ENCODE measurements at places on chromosomes 4 and X. TPM values are rescaled to one million over a fixed set of nuclear protein-coding genes. Genes with fewer than 3 reads are reported as not detected.

- no peak for DNase-seq
Observed at GRCh38 chr4:109211671-109212070, 90.8 kb downstream of the COL25A1 start.

DNA sequence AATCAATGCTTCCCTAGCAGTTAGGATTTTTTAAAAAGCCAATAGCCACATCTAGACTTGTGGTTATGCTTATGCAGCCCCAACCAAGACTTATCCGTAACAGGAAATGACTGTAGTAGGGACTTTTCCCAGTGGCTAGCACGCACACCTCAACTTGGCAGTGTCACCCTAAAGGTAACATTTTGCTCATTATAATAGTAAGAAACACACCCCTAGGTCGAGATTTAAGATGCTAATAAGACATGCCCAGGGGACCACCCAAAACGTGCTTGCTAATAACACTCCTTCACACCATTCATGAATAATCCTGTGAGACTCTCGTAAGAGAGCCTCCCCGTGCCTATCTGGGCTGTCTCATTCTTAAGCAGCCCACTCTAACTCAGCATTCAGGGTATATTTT, 195.3 kb downstream of the CHIC1 start:
- no peak for DNase-seq

DNA sequence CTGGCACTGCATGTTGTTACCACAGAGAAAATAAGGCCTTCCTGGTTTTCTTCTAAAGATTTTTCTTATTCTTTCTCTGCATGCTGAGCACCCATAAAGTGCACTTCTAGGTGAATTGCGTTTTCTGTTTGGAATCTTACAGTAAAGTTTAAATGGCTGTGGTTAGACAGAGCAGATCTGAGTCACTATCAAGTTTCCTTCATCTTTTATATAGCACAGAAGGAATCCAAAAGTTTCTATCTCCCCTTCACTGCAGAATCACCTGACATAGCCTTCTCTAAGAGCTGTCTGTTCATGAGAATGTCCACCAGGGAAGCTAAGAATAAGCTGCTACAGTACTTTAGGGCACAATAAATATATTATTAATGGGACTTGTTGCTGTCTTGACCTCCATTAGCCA, 455.5 kb upstream of the FAM241A start:
- DNase-seq = no peak

DNA sequence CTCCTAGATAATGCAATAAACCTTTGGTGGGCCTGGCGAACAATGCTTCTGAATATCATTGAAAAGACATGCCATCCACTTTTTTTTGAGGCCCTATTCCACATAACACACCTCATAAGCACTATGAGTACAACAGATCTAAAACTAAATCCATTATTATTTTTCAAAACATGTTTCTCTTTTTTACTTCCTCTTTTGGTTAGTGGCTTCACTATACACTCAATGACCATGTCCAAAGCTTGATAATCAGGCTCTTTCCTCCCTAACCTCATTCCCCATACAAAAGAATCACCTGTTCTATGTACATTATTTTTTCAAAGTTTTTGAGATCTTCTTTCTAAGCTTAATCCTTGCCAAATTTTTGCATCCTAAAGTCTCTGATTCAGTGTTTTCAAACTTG, 20.4 kb upstream of the NPY2R start:
- no peak for DNase-seq

DNA sequence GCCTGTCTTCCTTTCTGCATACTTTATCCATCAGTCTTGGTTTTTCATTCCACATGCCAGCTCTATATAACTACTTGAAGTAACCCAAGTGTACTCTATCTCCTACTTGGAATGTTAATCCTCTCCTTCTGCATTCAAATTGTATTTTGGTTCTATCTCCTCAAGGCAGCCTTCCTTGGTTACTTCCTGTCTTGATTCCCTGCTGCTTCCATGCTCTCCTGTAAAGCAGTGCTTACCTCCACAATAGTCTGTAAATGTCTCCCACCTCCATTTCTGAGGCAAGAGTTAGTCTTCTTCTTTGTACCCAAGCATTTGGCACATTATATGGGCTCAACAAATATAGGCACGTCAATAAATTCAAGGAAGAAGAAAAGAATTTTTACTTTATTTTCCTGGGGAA, 298.4 kb downstream of the ARHGAP24 start:
- no peak for DNase-seq

DNA sequence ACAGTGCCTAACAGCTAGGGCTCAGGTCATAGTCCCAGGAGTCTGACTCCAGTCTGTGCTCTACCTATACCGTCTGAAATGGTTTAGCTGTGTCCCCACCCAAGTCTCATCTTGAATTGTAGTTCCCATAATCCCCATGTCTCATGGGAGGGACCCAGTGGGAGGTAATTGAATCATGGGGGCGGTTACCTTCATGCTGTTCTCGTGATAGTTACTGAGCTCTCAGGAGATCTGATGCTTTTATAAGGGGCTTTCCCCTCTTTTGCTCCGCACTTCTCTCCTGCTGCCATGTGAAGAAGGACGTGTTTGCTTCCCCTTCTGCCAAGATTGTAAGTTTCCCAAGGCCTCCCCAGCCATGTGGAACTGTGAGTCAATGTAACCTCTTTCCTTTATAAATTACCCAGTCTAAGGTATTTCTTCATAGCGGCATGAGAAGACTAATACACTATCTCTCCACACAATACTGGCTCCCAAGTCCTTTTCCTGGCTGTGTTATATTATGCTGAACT, 110.8 kb downstream of the AFAP1 start:
- no peak for DNase-seq

Gene AKAP14
- not detected for total RNA-seq

- no peak for DNase-seq
Observed at GRCh38 chr4:123676890-123677229, 280.3 kb downstream of the SPRY1 start.

DNA sequence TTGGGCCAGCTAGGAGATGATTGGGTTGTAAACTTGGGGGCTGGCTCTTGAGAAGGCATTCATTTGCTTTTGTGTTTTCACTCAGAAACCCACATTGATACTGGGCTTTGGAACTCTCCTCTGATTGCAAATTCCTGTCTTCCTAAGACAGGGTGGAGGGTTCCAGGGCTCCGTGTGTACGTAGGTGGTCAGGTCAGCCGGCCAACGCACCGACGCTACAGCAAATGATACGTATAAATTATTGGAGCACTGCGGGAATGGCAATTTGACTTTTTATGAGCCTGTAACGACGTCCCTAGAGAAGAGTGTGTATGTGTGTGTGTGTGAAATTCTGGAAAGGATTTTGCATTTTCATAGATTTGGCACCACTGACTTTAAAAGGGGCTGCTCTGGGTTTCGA, 236.9 kb downstream of the SHOX start:
- DNase-seq = no peak

DNA sequence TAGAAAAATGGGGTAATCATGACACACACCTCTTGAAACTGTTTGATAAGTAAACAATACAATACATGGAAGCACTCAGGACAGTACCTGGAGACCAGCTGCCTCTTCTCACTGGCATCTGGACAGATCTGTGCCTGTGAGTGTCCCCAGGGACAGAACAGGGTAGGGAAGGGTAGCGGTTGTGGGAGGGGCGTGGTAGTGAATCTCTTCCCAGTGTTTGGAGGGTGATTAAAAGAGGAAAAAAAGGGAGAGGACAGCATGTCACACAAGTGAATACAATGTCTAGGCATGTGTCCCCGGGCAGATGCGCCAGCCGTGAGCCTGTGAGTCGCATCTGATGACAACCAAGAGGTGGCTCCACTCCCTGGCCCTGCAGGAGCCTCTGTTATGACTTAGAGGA, 138.8 kb upstream of the MSX1 start:
- DNase-seq = no peak

Data from activated CD4-positive, alpha-beta T cell treated with anti-CD3 and anti-CD28 coated beads for 36 hours (primary cell).